Thoracic aorta endothelial cell (primary cell): ENCODE measurements at places on chromosomes 3 and 15. TPM values are rescaled to one million over a fixed set of nuclear protein-coding genes. Genes with fewer than 3 reads are reported as not detected.

GREM1 gene
- total RNA-seq = 0.07 and 0.13 TPM in 2 replicates

IL17RD gene
- total RNA-seq = 2.3 and 2.5 TPM in 2 replicates

DMXL2 gene
- 20.3 and 29.9 TPM in 2 replicates for total RNA-seq

ZKSCAN7 gene
- total RNA-seq = 0.66 and 1.1 TPM in 2 replicates

PP2D1 gene
- not detected in 2 replicates for total RNA-seq

P4HTM gene
- total RNA-seq = 14.3 and 16.8 TPM in 2 replicates

RASGRP1 gene
- total RNA-seq = 0.07 and 0.13 TPM in 2 replicates

ZNF501 gene
- 4.3 and 4.7 TPM in 2 replicates for total RNA-seq

KBTBD8 gene
- 4.1 and 6.0 TPM in 2 replicates for total RNA-seq

UNC45A gene
- total RNA-seq = 85.5 and 99.4 TPM in 2 replicates

C3orf80 gene
- total RNA-seq = not detected in 2 replicates

RBP2 gene
- total RNA-seq = not detected in 2 replicates

GOLGA8Q gene
- total RNA-seq = 0.66 and 1.1 TPM in 2 replicates

CIB2 gene
- 1.4 and 1.9 TPM in 2 replicates for total RNA-seq

GANC gene
- 16.2 and 20.0 TPM in 2 replicates for total RNA-seq

ATP2B2 gene
- total RNA-seq = not detected in 2 replicates

RAB27A gene
- 16.1 and 19.6 TPM in 2 replicates for total RNA-seq

PLD1 gene
- total RNA-seq = 134 and 173 TPM in 2 replicates

TICRR gene
- total RNA-seq = 10.9 and 16.2 TPM in 2 replicates

SERP1 gene
- total RNA-seq = 171 and 184 TPM in 2 replicates

TM6SF1 gene
- total RNA-seq = 20.4 and 42.3 TPM in 2 replicates

SAXO2 gene
- 0.22 and 0.40 TPM in 2 replicates for total RNA-seq

TMEM108 gene
- 0.27 and 0.29 TPM in 2 replicates for total RNA-seq

B3GALNT1 gene
- total RNA-seq = 37.4 and 47.7 TPM in 2 replicates

LAMB2 gene
- 189 and 254 TPM in 2 replicates for total RNA-seq

SMAD6 gene
- 22.0 and 32.6 TPM in 2 replicates for total RNA-seq

C3orf20 gene
- under 0.01 and 0.07 TPM in 2 replicates for total RNA-seq

CYP1A1 gene
- 0.93 and 4.5 TPM in 2 replicates for total RNA-seq
